ENCODE measurements at places on chromosomes 3 and 15. TPM values are rescaled to one million over a fixed set of nuclear protein-coding genes. Genes with fewer than 3 reads are reported as not detected.

The SLC38A3 gene
- 2.2 TPM for total RNA-seq

The TUSC2 gene
- total RNA-seq = 42.5 TPM

DNA sequence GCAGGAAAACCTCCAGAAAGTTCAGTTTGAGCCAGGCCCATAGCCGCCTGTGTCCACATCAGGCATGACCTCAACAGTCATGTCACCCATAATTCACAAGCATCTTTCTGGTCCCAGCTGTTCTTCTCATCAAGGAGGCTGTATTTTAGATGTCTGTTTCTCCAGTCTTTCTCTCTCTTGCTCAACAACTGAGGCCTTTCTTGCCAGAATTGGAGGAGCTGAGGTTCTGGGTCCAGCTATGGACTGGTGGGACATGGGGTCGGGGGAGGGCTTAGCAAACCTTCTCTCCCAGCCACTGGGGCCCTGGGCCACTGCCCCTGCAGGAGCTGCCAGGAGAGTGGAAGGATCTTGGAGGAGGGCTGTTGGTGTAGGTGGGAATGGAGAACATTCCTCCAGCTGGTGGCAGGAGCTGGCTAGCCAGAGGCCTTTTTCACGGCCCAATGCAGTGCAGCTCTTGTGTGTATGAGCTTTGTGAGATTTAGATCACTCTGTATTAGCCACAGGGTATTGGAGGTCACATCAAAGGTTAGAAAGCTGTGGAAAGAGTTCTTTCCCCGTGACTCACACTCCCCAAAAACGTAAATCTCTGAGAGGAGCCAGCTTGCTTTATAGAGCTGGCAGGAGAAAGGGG, 23.5 kb downstream of the MAGEF1 start:
- no peak for DNase-seq

GRCh38 chr3:134618478-134619300, 32.1 kb downstream of the KY start:
- no peak for DNase-seq

GRCh38 chr15:94252906-94253491, 21.6 kb downstream of the MCTP2 start:
- no peak for DNase-seq

- DNase-seq = no peak
These were observed 26.6 kb upstream of the THSD4 start for GRCh38 chr15:71088683-71089082.

DNA sequence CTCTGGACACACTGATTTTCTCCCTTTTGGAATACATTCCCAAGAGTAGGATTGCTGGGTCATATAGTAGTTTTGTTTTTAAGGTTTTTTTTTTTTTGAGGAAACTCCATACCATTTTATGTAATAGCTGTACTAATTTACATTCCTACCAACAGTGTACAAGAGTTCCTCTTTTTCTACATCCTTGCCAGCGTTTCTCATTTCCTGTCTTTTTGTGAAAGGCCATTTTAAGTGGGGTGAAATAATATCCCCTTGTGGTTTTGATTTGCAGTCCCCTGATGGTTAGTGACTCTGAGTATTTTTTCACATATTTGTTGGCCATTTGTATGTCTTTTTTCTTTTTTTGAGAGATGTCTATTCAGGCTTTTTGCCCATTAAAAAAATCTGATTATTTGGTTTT, 1205.5 kb downstream of the ROBO1 start:
- no peak for DNase-seq
